Foreskin fibroblast (primary cell): ENCODE measurements at places on chromosomes 2 and 18.

DNA sequence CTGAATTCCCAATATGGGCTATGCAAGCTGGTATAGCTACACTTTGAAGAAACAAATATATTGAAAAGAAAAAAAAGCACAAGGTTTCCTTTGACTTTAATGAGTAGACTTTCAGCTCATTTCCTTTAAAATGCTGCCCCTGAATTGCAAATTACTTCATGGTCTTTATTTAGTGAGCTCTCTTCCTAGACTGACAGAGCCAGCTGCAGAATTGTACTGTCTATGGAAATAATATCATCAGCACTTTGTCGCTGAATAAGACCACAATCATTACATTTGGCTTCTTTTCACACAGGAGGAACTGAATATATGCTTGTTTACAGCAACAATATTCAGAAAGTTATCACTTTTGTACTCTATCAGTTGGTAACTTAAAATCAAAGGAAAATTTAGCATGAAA is 41.7 kb downstream of the ARL5A start:
- no peak for DNase-seq

DNA sequence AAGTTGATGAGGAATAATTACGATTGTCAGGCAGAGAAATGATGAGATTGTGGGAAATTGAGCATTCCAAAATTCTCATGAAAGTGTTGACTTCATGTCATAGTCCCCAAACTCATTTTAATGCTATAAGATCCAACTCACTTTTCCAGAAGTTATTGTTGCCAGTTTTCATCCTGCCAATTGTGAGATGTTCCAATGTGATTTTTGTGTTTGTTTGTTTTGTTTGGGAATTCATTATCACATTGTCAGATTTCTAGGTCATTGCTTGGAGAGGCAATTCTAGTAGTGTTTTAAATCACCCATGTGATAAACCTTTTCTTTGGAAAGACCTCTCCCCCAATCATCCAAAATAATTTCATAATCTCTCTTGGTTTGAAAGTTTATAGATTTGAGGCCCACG is 86.0 kb upstream of the ACVR2A start:
- no peak for DNase-seq

- no peak for DNase-seq
These were observed 42.8 kb upstream of the OTOS start for GRCh38 chr2:240183006-240183874.

GRCh38 chr18:54023471-54023870 is 201.0 kb downstream of the MBD2 start:
- DNase-seq, result peak; percentile 58

- peak; percentile 81 for DNase-seq
These were observed 40.8 kb downstream of the RNF152 start for GRCh38 chr18:61851940-61852451.

DNA sequence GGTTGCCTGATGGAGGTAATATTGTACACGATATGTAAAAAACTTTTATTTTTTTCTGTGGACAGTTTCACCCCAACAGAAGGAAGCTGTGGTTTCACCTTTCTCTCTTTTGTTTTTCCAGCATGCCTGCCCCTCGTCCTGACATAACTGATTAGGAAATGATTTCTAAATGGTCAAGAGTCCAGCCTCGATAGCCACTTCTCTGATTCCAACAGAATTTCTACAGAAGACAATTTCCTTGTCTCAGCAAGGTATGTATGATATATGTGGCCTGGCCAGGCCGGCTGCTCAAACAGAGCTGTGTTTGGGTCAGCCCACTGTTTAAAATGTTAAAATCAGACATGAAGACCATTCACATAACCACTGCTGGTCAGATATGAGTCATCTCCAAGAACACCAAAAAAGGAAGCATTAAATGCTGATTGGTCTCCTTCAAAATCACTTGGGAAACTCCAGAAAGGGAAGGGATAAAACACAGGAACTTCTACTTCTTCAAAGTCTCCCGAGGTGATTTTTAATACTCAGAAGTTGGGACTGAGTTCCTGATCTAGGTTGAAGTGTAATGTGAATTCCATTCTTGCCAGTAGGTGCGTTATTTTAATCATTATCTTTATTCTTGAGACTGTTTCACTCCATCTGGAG is 22.3 kb downstream of the ATP8B1 start:
- peak; percentile 65 for DNase-seq

DNA sequence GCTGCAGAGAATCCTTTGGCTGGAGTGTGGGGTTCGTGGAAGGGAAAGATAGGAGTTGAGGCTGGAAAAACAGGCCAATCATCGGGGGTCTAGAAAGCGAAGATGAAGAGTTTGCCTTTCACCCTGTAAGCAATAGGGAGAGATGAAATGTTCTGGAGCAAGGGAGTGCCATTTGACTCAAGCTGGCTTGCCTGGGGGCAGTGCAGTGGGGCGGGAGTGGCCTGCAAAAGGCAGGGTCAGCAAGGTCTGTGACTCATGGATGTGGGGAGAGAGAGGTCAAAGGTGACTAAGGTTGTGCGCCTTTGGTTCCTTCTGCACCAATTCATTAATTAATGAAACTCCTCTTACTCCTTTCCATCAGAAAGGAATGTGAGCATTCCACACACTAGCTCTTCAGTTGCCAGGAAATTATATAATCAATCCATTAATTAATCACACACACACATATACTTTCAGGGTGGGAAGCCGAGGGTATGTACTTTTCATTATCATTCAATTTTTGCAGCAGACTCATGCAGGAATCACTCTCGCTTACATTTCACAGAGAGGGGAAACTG is 227.6 kb downstream of the MYCN start:
- DNase-seq, result no peak

DNA sequence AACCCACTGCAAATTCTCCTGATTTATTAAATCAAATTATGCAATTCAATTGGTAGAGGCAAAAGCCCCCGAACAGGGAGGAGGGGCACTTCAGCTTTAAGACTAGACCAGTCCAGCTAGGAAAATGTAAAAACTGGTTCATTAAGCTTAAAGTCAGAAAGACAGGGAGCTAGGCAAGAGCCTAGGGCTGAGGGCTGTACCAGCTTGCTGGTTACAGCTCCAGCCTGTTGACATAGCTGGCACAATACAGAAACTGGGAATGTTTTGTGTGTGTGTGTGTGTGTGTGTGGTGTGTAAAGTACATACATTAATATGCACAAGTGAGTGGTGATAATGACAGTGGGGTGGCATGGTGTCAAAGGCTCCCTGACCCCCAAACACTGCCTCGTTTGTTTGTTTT is 307.0 kb upstream of the CELF4 start:
- DNase-seq, result no peak

DNA sequence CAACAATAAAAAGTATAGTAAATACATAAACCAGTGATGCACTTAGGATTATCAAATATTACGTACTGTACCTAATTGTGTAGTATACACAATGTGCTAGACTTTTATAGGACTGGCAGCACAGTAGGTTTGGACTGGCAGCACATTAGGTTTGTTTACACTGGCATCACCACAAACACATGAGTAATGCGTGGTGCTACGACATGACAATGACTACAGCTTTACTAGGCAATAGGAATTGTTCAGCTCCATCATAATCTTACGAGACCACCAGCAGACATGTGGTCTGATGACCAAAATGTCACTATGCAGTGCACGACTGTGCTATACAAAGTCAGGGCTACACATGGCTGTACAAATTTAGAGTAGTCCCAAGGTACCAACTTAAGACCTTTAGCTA is 2.3 kb downstream of the MBOAT2 start:
- DNase-seq, result peak; percentile 71

- DNase-seq, result peak; percentile 1
These were observed 80.8 kb upstream of the CERS6 start for GRCh38 chr2:168375195-168375798.

DNA sequence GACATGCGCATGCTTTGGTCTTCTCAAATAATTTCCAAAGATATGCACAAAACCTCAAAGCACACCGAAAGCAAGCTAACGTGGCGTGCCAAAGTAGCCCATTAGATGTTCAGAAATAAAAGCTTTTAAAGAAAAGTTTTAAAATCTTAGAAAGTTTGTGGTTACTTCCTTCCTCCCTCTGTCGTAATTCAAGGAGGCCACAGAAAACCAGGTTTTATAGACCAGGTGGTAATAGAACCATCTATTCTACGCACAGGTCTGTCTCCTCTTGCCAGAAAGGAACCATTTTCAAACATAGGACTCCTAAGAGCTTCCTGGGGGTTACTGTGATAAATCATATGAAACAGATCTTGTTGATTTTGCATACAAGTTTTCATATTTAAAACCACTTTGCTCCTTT is 487.2 kb downstream of the ARHGAP15 start:
- DNase-seq, result no peak

GRCh38 chr2:60262178-60262577 is 291.3 kb downstream of the BCL11A start:
- DNase-seq, result no peak

DNA sequence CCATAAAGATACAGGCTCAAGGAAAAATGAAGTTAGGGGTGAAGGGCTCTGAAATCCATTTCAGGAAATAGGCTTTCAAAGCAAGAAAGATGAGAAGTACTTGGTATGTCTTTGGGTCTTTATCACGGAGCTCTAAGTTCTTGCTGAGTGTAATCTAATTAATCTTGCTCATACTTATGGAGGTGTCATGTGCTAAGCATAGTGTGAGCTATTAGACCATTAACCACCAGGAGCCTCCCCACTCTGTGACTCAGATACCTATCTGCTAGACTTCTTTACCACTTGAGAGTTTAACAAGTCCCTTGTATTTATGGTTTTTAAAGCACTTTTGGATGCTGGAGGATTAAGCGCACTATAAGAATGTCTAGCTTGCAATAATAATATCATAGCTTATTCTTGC is 678.7 kb downstream of the EPHA4 start:
- DNase-seq, result no peak

GRCh38 chr2:227366769-227367426 is 12.2 kb downstream of the TM4SF20 start:
- peak; percentile 82 for DNase-seq

DNA sequence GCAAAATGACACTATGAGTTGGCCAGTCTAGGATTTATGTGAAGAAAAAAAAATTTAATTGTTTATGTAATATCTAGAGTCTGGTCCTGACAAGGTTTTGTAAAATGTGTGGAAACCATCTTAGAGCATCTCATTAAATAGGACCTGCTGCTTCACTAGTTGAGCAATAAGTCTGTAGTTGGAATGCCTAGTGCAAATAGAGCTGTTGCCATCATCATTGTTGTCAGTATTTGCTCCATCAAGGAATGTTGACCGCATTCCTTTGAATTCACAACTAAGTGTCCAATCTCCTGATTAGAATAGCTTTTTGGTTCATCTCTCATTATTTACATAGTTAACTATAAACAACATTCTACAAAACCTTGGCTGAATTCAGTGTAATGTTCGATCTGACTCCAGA is 32.2 kb upstream of the RPE start:
- DNase-seq, result no peak
